ENCODE measurements at places on chromosomes 2 and 18.

DNA sequence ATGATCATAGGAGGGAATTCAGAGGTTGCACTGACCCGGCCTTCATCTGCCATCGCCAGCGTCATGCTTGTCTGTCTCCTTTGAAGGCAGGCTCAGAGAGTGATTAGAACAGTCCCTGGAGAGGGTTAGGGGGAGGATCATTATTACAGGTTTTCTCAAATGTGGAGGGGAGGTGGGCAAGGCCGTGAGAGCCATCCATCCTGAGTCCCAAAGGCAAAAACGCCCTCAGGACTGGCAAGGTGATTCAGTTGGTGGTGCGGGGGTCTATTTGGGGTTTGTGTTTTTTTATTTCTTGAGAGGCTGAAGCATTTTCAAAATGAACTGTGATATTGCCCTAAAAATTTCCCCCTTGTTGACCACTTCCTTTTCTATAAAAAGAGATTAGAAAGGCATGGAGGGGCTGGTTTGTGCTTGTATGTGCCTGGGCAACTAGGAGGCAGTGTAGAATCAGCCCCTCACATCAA, 39.3 kb upstream of the GYPC start:
- DNase-seq, result no peak

DNA sequence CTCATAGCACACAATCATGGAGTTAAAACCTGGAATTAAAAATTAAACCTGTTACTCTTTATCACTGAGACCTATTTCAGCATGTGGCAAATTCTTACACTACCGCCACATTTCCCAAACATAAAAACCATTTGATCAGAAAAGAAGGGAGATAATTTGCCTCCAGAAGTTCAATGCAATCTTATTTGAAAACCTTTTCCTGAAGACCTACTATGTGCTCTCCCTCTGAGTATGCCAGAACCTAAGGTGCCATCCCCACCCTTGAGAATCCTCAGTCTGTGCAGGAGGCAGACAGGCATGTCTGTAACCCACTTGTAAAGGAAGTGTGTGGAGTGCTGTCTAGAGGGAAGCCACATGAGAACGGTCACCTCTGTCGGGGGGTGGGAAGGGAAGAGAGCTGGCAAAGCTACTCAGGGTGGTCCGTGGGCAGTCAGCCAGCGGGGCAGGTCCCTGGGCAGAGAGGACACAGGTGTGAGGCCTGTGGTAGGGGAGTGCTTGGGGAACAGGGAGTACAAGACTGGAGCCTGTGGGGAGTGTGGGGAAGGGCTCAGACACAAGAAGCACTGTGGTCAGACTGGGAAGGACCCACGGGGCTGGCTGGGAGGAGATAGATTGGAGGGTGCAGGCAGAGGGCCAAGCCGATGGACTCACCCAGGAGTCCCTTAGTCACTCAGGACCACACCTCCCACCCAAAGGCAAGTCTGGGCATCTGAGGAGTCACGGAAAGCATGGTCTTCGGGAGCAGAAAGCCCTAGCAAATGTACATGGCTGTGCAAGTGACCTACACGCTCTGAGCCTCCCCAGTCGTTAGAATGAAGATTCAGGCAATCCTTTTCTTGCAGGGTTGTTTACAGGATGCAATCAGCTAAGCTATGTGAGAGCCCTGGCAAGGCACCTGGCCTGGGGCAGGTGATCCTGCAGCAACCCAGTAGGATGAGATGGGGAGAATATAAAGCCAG, 22.8 kb downstream of the CRACDL start:
- no peak for DNase-seq

- DNase-seq, result no peak
Observed at GRCh38 chr2:11795590-11795989, 49.2 kb downstream of the LPIN1 start.

- no peak for DNase-seq
Observed at GRCh38 chr2:122108186-122108585, 352.7 kb downstream of the TSN start.

GRCh38 chr2:121355488-121355887, 70.5 kb upstream of the TFCP2L1 start:
- DNase-seq, result no peak

DNA sequence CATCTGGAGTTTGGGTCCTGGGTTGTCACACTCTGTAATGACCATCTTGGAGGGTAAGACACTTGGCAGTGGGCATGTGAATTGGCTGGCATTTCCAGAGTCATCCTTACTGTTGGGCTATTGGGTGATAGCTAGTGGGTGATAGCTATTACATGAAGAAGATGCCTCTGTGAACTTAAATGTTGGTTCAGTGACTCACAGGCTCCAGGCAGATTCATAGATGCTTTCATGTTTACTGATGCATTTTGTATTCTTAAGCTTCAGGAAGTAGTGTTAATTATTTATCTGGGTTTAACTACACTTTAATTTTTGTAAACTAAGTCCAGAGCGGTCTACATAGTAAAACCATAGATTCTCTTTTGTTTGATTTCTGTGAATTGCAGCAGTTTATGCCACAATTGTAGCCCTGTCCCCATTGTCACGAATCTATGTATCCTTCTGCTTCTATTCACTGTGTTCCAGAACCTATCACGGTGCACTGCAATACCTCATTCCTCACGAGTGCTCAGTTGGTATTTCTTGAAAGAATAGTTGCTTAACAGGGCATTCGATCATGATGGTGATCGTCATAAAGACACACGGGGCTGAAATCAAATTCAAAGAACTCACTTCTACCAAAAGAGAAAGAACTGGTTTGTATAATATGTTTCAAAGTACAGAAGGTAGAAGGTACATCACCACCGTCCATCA, 79.7 kb downstream of the GBX2 start:
- DNase-seq, result no peak

DNA sequence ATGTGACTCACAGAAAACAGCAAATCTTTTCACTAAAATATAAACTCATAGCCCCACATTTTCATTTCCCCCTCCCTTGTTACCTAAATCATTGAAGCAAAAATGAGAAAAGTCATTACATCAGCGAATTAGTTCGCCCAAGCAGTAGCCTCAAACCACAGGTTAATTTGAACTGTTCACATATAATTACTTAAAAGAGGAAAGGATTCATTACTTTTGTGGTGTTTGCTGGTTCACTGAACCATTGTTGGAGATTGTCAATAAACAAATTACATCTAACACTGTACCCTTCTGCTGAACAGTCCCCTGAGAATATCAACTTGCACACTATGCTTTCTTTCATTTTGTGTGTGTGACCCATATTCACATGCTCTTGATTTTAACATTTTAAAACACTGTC, 238.7 kb downstream of the ERBB4 start:
- DNase-seq, result no peak

GRCh38 chr2:48954935-48955334, 199.4 kb downstream of the FSHR start:
- DNase-seq, result no peak

- DNase-seq, result no peak
Observed at GRCh38 chr2:151287513-151288250, 1.8 kb downstream of the NMI start.

DNA sequence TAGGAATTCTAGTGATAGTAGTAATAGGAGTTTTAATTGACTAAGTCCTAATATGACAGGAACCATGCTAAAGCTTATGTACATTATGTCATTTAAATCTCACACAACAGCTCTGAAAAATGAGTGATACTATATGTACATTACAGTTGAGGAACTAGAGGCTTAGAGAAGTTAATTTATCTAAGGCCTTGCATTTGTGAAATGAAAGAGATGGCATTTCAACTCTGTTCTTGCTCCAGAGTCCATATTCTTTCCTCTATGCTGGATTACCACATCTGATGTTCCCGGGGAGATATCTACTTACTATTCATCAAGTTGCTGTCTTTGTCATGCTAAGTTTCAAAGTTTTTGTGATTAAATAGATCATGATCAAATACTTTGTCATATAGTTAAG, 5.7 kb downstream of the AGPS start:
- DNase-seq, result no peak

- no peak for DNase-seq
Observed at GRCh38 chr2:159154366-159154765, 132.1 kb downstream of the WDSUB1 start.

- no peak for DNase-seq
Observed at GRCh38 chr18:1658908-1659566, 754.4 kb downstream of the ADCYAP1 start.

DNA sequence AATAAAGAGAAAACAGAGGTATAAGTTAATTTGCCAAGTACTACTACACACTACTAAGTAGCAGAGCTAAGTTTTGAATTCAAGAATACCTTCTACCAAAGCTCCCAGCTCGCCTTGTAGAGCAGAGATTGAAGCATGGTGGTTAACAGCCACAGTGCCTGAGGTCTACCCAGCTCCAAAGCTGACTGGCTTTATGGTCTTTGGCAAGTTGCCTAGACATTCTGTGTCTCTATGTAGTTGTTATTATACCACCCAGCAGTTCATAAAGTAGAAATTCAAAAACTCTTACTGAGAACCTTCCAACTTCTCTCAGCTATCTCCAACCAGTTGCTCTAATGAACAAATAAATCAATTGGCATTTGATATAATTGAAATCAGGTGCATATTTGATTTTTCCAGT, 87.8 kb downstream of the PDE11A start:
- no peak for DNase-seq

DNA sequence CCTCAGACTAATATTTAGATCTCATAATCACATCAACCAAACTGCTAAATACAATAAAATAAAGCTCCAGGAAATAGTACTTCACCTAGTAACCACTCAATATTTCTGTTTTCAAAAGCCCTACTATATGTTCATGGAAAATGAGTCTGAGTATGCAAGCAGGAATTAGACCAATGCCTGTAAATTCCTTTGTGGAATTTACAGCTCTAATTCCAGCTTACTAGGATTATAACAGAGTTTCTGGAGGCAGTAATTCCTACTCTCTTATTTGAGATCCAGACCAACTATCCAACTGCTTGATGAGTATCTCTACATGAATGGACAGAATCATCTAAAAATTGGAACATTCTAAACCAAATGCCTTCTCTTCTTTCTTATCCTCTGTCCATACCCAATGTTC, 11.6 kb downstream of the CDKL4 start:
- no peak for DNase-seq

DNA sequence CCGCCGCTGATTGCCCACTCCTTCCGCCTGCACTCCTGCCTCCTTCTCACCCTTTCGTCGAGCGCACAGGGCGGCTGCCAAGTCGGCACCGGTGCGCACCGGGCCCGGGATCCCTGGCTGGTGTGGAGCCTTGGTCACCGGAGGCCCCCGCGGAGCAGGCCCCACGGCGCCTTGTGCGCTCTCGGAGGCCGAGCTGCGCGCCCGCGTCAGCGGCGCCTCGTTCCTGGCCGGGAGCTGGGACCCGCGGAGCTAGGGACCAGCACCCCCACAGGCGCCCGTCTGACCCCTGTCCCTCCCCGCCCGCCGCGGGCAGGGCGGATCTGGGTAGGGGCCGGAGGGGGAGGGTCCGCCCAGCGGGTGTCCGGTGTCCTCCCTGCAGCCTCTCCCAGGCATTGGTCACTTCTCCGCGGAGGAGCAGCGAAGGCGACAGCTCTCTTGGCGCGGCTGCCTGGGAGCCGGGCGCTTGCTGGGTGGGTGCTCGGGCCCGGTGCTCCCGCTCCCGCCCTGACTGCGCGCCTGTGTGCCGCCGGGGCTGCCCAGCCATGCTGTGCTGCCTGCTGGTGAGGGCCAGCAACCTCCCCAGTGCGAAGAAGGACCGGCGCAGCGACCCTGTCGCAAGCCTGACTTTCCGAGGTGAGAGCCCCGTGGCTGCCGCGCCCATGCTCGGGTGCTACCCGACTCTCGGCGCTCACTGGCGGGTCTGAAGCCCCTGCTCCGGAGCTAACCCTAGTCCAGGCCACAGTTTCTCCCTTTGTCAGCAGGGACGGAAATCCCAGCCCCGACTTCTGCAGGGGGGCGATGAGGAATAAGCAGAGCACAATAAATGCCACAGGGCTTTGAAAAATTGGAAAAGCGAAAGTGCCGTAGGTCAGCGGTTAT, 13.2 kb downstream of the DYSF start:
- peak; percentile 89 for DNase-seq

- no peak for DNase-seq
Observed at GRCh38 chr18:58125183-58125582, 81.2 kb downstream of the NEDD4L start.

- no peak for DNase-seq
Observed at GRCh38 chr2:41027095-41027494, 575.2 kb upstream of the SLC8A1 start.

DNA sequence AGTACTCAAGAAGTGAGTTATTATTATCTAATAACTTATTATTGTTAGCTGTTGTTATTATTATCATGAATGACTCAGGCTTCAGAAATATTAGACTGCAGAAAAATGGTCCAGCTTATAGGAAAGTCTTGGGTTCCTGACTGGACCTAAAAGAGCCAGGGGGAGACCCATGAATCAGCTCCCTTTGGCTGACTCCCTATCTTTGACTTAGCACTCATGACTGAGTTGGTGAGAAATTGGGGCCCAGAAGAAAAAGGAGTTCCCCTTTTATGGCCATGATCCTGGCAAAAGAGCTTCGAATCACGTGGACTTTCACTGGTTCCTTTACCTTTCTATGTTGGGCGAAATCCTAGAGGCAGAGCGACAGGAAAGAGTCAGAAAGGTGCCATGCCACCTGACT, 145.8 kb downstream of the MYO3B start:
- DNase-seq, result no peak

DNA sequence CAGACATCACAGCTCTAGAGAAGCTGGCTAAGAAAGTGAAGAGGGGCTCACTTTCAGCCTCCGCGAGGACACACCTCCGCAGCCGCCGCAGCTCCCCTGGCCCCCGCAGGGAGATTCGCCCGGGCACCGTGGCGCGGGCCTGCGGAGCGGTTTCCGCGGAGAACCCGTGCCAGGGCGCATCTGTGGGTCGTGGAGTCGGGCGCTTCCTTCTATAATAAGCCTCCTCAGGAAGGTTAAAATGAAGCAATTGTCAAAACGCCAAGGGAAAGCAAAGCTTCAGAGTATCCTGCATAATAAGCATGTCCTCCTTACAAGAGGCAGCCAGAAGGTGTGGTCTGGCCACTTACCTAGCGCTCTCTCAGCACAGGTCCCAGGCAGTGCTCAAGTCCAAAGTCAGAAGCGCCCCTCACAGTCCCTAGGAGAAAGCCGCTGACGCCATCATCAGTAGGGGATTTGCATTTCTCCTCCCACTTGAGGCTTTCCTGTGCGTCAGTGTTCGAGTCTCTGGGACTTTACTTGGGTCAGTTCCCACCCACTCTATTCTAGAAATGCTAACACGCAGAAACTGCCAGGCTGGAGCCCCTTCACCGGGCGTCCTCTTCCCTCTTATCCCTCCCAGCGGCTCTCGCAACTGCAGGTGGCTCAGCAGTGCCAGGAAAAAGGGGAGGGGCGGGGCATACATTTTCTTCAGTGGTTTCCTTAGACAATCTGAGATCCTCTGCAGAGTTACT, at the start of gene STAT4:
Gene STAT4, minus strand, starts transcription at position 395 of the 731 bp plus-strand sequence. CDS start 2,791 bp downstream, outside the sequence.
- DNase-seq, result peak; percentile 62

- DNase-seq, result no peak
Observed at GRCh38 chr2:5751873-5752482, 59.8 kb downstream of the SOX11 start.

DNA sequence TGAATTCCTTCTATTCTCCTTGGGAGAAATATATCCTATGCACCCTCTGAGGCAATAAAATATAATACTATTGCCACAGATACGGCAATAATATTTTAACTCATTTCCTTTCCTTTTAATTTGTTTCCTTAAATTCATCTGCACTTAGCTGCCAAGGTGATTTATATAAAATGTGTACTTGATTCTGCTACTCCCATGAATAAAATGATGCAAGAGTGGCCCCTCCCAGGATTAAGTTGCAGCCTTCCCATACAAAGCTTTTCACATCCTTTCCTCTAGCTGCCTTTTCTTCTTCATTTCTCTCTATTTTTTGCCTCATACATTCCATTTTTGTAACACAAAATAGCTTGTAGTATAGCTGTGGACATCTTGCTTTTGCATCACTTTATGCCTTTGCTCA, 464.1 kb upstream of the ZEB2 start:
- DNase-seq, result no peak
